Renal cortex interstitium (tissue), 15 donors: ENCODE measurements at places on chromosomes 1 and 21. TPM values are rescaled to one million over a fixed set of nuclear protein-coding genes. Genes with fewer than 3 reads are reported as not detected.

The F5 gene
- 5.6 TPM for polyA plus RNA-seq

DNA sequence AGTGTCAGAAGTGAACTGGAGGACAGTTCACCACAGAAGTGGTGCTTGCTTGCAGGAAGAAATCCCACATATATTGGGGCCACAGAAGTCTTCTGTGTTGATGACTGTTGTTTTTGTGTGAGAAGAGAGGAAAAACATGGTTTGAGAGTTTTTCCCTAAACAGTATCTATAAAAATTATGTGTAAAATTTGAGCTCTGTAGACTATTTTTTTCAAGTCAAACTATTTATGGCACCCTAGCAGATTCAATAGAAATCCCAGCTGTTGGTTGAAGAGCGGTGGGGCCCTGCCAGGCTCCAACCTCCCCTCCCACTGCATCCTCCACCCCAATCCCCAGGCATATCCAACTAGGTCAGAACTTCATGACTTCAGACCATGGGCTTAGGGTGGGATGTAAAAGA, 61.6 kb downstream of the NTPCR start:
- no peak for DNase-seq

GRCh38 chr1:45953934-45954847, 150.8 kb downstream of the MAST2 start:
- DNase-seq: no peak

DNA sequence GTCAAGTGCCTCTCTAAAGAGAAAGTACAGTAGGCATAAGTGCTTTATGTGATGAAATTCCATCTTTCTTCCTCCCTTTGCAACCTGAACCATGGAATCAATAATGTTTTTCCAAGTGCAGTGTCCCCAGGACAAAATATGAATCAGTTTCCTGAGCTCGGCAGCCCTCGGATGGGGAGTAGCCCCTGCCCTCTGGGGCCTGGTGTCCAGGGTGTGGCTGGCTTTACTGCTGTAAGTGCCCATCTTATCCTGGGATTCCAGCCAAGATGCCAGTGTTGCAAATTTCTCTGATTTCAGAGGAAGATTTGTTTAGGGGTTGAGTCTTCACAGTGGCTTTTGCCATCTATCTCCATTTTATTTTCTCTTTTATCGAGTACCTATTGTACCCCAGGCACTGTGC, 40.5 kb upstream of the SRP9 start:
- no peak for DNase-seq

DNA sequence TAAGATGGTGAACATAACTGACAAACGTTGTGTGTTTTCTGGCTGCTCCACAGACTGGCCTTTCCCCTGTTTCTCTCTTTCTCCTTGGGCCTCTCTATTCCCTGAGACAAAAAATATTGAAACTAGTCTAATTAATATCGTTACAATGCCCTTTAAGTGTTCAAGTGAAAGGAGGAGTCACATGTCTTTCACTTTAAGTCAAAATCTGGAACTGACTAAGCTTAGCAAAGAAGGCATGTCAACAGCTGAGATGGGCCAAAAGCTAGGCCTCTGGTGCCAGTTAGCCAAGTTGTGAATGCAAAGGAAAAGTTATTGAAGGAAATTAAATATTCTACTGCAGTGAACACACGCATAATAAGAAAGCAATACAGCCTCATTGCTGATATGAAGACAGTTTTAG, 32.2 kb upstream of the FCRL3 start:
- DNase-seq: no peak

DNA sequence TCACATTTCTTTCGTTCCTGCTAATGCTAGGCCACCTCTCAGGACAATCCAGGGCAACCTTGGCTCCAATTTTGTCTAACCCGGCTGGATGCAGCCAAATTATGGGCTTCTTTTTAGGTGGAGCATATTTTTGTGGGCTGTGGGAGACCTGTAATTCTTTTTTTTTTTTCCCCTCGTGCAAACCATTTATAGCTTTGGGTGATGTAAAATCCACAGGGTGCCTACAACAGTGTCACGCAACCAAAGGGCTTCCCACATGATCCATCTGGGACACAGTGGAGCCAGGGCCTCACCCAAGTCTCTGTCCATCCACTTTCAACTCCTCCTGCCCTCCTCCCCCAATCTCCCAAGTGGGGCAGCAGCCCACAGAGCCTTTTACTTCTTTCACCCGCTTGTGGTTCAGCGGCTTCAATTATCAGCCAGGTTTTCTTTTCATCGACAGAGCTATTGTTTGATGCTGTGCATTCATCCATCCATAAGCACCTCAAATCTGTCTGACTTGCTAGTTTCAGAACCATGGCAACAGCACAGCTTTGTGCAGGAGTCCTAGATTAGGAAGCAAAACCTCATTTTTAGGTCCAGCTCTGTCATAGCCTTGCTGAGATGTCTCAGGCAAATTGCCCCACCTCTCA, 10.0 kb upstream of the OVAAL start:
- no peak for DNase-seq

DNA sequence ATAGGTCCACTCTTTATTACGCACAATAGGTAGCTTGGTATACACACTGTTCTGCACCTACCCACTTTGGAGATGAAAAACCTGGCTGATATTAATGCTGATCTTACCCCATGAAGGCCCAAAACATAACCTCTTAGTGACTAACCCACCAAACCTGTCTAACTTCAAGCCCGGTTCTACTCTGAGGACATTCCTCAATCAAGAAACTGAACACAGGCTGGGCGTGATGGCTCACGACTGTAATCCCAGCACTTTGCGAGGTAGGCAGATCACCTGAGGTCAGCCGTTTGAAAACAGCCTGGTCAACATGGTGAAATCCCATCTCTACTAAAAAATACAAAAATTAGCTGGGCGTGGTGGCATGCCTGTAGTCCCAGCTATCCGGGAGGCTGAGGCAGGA, 50.5 kb downstream of the EYA3 start:
- no peak for DNase-seq

DNA sequence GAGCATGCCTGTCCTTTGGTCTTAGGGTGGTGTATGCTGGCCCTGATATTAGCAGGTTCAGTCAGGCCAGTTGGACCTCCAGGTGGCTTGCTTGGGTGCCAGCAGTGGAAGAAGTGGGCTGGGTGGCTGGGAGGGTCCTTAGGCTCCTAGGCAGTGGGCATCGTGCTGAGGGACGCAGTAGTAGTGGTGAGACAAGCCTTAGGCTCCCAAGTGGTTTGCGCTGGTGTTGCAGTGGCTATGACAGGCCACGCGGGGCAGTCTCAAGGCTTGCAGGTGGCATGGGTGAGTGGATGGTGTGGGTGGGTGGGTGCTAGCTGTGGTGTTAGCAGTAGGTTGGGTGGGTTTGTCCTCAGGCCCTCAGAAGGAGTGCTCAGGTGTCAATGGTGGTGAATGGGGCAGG, 162.3 kb downstream of the FMN2 start:
- no peak for DNase-seq

DNA sequence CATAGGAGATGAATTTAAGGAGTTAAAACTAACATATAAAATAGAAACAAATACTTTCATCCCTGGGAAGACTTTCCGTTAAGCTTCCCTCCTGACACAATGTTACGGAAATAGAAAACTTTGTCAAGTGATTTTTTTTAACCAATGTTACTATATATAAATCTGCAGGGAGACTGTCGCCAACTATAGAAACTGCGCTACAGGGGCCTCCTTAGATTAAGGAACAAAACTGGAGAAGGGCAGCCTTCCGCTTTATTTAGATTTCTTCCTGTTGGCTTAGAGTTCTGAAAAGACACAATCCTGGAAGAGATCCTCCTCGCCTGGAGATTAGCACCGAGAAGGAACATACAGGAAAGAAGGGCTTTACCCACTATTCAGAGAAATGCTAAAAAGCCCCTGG, 1.5 kb downstream of the MGST3 start:
- no peak for DNase-seq
